ENCODE measurements at places on chromosomes 11 and 22. TPM values are rescaled to one million over a fixed set of nuclear protein-coding genes. Genes with fewer than 3 reads are reported as not detected.

GLYATL1 gene
- total RNA-seq: not detected

NKAPD1 gene
- total RNA-seq: 12.1 TPM

FAM111A gene
- total RNA-seq: 8.3 TPM

AMPD3 gene
- 6.6 TPM for total RNA-seq

ESAM gene
- 13.1 TPM for total RNA-seq

MYOD1 gene
- not detected for total RNA-seq

CD3D gene
- not detected for total RNA-seq

PDE3B gene
- 1.8 TPM for total RNA-seq

FAM111B gene
- 6.9 TPM for total RNA-seq

FANCF gene
- total RNA-seq: 7.9 TPM

NXPE1 gene
- not detected for total RNA-seq

C11orf91 gene
- total RNA-seq: 1.5 TPM

SLN gene
- 1.7 TPM for total RNA-seq

C11orf16 gene
- not detected for total RNA-seq
